NCI-H1105 treated with DMSO at 0.1 percent for 48 hours (cell line): ENCODE measurements at places on chromosomes 3 and 15.

DNA sequence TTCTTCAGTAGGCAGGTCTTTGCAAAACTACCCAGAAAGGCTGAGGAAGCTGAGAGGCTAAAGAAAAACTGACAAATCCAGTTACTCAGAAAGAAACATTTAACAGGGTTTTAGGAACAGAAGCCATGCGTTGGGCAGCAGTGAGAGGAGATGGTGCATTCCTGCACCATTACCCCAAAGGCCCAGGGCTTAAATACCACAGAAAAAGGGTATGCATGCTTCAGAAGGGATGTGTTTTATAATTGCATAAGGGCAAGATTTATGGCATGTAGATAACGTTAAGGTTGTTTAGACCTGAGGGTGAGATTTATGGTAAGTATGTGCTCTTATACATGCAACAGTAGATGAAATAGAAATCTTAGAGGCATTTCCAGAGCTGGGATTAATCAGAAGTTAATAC lies 10.0 kb downstream of the C3orf52 start:
- no peak for DNase-seq

GRCh38 chr15:76837474-76837873 lies 67.7 kb downstream of the SCAPER start:
- DNase-seq: no peak

DNA sequence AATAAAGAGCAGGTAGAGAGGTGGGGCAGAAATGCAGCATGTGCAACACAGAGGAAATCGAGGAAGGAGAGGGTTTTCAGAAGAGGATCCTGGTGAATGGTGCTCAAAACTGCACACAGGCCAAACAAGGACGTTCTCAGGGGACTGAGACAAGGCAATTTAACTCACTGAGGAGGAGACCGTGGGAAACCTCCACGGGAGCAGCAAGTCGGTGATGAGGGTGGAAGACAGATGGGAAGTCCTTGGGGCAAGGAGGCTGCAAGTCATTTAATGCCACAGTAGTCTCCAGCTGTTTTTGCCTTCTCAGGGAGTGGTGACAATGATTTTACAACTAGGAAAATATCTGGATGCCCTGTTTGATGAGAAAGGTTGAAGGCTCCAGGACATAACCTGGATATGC lies 11.5 kb upstream of the PDIA5 start:
- no peak for DNase-seq

- no peak for DNase-seq
These were observed 23.6 kb downstream of the GOLGA6D start for GRCh38 chr15:75306188-75306587.

GRCh38 chr3:49519296-49519695 lies 35.0 kb upstream of the BSN start:
- no peak for DNase-seq
